ENCODE measurements at places on chromosomes 16 and 17.

GRCh38 chr16:50246299-50247122 lies 19.8 kb upstream of the ADCY7 start:
- no peak for DNase-seq

GRCh38 chr16:23131436-23131835 lies 17.8 kb downstream of the USP31 start:
- no peak for DNase-seq

DNA sequence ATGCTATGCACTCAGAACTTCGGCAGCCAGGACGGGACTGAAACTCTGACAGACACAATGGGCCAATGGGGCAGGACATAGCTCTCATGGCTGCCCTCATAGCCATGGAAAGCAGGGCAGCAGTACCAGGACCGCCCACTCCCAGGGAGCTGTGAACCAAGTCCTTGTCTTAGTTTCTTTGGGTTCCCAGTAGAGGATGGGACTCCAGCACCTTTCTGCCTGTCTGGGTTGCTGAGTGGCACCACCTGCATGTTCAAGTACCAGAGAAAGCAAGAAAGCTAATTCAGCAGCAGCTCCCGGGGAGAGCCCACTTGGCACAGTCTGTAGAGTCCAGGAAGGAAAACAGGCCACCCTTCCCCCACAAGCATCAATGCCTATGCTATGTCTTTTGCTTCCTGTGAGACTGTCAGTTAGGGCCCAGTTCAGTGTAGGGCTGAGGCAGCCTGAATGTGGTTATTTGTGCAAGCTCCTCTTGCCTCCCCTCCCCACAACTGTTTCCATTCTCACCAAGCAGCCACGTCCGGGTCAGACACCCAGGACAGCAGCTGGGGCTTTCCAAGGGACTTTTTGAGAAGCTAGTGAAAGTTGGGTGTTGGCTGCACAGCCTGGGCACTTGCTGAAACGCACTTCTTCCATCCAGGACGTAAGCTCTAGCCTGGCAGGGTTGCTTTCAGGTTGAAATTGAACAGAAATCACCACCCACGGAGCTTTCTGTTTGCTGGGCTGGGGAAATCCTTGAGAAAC lies 7.8 kb downstream of the SUPT4H1 start:
- no peak for DNase-seq

- no peak for DNase-seq
Measured at GRCh38 chr17:10754861-10755591, 25.2 kb upstream of the TMEM220 start.

DNA sequence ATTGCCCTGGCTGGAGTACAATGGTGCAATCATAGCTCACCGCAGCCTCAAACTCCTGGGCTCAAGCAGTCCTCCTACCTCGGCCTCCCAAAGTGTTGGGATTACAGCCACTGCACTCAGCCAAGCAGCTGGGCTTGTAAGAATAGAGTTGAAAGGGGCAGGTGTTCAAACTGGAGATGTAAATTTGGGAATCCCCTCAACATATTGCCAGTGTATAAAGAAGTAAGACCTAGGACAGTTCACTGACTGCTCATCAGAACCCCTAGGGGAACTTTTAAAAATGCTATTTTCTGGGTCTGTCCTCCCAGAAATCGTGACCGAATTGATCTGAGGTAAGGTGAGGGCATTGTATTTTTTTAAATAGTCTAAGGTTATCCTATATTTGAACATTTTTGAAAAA lies 8.9 kb upstream of the DNAJA2 start:
- no peak for DNase-seq

DNA sequence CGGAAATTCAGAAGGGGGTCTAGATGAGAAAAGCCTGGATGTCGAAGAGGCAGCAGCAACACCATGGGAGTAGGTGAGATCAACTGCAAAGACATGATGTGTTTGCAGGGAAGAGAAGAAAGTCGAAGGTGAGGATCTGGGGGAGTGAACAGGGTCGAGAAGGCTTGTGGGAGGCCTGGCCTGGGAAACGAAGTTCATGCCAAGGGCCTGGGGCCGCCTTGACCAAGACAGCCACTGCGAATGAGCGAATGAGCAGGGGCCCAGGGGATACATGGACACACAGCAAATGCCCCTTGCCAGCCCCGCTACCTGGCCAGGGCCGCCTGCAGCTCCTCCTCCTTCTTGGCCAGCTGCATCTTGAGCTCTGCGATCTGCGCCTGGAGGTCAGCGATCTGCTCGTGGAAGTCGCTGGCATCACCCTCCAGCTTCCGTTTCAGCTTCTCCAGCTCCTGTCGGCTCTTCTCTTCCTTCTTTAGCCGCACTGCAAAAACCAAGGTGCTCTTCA lies 87.1 kb downstream of the NDE1 start:
- DNase-seq = no peak

GRCh38 chr17:7196651-7197401 lies 17.7 kb upstream of the ASGR1 start:
- no peak for DNase-seq

DNA sequence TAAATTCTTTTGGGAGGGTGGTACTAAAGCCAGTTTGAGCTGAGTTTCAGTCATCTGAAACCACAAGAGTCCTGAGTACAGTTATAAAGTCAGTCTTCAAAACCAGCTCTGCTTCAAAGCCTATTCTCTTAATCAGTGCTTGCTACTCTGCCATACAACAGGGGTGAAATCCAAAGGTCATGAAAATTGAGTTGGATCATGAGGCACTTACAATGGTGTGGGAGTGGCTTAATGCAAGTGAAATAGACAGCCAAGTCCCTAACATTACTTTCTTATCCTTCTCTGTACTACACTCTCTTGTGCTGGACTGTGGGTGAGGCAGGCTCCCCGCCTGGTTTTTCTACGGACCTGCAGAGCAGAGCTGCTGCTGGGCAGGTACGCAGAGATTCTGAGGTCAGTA lies 12.4 kb downstream of the CBLN1 start:
- DNase-seq = no peak

GRCh38 chr16:17204644-17205043 lies 266.1 kb downstream of the XYLT1 start:
- DNase-seq = no peak

DNA sequence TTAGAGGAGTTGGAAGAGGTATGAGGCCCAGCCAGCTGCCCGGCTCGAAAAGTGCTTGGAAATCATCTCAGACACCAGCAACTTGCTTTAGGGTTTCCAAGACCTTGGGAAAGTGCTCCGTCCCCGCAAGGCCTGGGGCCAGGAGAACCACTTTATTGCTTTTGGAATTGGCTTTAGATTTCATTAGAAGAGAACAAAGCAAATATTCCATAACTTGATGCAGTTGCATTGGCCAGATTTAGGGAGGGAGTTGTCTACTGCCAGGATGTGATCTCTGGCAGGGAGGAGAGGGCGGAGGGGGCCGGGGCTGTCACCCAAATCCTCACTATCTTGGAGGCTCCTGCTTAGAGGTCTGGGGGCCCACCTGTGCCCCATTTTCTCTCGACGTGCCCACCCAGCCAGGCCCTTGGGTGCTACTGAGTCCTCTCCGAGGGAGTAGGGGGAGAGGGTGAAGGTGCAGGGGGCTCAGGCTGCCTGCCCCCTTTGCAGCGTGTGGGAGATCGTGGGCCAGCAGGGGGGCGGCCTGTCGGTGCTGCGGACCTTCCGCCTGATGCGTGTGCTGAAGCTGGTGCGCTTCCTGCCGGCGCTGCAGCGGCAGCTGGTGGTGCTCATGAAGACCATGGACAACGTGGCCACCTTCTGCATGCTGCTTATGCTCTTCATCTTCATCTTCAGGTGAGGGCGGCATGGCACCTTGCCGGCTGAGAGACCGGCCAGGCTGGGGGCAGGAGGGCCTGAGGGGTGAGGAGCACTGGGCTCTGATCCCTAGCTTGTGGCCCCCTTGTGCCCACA lies 30.6 kb downstream of the CACNA1G start:
- DNase-seq = no peak

DNA sequence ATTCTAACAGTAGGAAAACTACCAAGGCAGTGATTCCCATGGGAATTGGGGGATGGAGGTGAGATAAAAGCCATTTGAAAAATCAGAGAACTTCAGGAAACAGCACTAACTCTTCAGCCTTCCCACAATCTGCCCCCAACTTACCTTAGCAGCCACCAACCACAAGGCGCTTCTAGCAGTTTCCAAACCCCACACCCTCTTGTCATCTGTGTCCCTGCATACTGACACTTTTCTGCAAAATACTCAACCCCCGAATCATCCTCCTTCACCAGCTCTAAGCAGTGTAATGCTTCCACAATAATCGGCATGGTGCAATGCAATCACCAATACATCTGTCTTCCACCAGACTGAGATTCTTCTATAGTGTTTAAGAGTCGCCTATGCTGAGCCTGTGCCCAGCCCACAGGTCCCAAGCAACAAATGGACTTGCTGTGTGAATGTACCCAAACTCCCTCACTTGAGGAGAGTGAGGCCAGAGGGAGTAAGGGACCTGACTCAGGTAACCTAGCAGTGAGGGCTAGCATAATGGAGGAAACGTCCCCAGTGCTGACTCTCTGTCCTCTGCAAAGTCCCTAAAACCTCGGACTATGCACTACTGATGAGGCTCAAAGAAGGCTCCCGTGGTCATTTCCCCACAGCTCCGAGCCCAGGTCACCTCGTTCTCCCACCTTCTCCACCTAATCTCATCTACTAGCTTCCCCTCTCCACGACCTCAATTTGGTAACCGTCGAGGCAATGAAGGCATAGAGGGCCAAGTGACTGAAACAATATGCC lies 943 bp downstream of the DYNC1LI2 start:
- no peak for DNase-seq
